ENCODE measurements at places on chromosomes 3 and 15. TPM values are rescaled to one million over a fixed set of nuclear protein-coding genes. Genes with fewer than 3 reads are reported as not detected.
A peak's percentile ranks its signal among the peaks of the same experiment; 100 is the strongest.

DNA sequence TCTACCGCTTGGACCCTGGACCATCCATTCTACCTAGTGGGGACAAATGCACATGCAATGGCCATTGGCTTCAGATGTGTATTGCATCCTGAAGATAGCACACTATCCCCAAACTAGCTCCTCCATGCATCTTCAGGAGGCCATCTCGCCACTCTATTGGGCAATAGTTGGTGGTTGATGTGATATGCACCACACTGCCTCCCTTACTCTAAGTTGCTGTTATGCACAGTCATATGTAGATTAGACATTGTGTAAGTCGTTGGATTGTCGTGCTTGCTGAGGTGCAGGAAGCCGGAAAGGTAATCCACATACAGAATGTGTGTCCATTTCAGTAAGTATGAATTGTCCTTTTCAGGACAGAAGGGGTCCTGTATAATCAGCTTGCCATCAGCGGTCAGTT, 26.7 kb upstream of the PLA2G4D start:
- no peak for DNase-seq

- no peak for DNase-seq
These were observed 462.7 kb downstream of the PLOD2 start for GRCh38 chr3:145698250-145698649.

CIDEC gene
- not detected for total RNA-seq

DNA sequence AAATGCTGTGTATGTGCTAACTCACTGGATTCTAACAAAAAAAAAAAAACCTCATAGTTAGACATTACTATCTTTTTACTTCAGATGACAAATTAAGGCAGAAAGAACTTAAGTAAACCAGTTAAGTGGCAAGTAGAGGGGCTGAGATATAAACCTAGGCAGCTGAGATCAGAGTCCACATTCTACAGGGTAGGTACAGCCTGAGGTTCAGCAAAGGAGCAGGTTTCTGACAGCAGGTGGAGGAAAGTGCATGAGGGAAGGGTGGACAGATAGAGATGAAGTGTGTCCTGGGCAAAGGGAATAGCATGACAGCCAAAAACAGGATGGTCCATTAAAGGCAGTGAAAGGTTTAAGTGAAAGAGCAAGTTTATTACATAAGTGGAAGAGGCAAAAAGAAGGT, 329.2 kb downstream of the ULK4 start:
- no peak for DNase-seq

- DNase-seq, result peak; percentile 65
These were observed 43.8 kb downstream of the RBM15B start for GRCh38 chr3:51434746-51435327.
